ENCODE measurements at places on chromosomes 12 and 14. TPM values are rescaled to one million over a fixed set of nuclear protein-coding genes. Genes with fewer than 3 reads are reported as not detected.
A peak's percentile ranks its signal among the peaks of the same experiment; 100 is the strongest.

The TPPP2 gene
- not detected for total RNA-seq

DNA sequence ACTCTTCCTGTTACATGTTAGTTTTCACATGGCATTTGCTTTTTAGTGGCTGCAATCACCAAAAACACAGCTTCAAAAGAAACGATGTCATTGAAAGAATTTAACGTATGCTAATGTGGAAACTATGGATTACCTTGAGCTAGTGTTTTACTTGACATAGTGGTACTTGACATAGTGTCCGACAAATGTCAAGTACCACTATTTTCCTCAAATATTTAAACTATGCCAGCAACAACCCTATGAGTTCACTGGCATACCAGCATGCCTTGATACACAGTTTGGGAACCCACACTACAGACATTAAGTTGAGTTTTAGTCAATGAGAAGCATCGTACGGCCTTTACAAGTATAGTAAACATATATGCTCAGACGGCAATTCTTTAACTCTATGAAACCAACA is 560.3 kb downstream of the GALC start:
- no peak for DNase-seq

DNA sequence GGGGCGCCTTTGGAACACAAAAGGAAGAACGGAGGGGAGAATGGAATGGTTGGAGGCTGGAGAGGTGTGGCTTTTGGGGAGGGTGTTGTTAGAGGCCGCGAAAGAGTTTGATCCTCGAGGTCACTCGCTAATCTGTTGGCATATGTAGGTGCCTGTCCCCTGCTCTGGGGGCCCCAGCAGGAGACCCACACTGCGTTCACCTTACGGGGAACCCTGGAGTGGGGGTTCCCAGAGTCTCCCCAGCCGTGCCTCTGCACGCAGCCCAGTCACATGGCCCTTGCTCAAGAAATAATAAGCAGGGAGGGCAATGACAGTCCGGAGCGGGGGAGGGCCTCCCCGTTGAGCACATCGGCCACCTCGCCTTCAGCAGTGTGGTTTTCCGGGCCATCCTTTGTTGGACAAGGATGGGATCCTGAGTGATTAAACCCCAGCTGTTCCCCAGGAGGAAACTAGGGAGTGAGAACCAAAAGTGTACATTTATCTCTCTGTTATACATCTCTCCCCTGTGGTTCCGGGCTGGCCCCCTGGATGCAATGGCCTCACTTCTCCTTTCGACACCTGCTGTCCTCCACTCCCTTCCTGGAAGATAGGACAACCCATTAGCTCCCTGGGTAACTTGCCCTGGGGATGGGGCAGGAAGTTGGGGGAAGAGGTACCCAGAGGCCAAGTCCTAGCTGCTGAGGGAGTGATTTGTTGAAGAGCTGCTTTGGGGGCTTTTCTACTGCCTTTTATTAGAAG is 1.3 kb downstream of the PLEKHG3 start:
- no peak for DNase-seq

GRCh38 chr12:89257340-89257739 is 95.0 kb downstream of the DUSP6 start:
- DNase-seq = no peak

DNA sequence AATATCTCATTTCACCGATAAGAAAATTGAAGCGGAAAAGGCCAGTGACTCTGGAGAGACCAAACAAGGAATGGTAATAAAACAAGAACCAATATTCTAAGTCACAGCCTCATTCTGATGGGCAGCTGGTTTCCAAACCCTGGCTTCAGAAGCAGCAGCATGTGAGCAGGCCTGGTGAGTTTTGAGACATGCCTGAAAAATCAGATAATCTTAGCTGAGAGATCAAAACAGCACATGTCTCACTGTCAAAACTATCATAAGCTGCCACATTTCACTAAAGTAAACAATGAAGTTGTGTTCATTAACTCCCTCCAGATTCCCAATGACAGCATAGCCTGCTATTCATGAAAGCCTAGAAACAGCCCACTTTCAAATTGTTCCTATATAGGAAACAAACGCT is 36.5 kb downstream of the CIT start:
- no peak for DNase-seq

GRCh38 chr14:102840771-102841528 is 63.7 kb downstream of the TRAF3 start:
- no peak for DNase-seq

DNA sequence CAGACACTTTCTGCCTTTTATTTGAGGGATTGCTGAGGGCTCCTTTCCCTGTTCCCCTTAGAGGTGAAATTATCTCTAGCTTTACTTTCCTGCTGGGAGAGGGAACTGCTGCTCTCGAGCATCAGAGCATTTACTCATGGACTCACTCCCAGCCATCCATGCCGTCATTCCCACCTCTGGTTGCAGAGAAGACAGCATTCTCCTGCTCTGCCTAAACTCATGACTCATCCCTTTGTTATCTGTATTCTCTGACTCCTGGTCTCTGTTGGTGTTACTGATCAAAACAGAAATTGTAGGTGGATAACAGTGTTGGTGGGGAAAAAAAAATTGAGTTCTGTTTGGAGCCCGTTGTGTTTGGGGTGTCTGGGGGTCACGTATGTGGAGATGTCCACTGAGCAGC is 159.3 kb downstream of the TTC8 start:
- DNase-seq = no peak

GRCh38 chr12:72081777-72082176 is 143.1 kb downstream of the TPH2 start:
- peak; percentile 51 for DNase-seq

DNA sequence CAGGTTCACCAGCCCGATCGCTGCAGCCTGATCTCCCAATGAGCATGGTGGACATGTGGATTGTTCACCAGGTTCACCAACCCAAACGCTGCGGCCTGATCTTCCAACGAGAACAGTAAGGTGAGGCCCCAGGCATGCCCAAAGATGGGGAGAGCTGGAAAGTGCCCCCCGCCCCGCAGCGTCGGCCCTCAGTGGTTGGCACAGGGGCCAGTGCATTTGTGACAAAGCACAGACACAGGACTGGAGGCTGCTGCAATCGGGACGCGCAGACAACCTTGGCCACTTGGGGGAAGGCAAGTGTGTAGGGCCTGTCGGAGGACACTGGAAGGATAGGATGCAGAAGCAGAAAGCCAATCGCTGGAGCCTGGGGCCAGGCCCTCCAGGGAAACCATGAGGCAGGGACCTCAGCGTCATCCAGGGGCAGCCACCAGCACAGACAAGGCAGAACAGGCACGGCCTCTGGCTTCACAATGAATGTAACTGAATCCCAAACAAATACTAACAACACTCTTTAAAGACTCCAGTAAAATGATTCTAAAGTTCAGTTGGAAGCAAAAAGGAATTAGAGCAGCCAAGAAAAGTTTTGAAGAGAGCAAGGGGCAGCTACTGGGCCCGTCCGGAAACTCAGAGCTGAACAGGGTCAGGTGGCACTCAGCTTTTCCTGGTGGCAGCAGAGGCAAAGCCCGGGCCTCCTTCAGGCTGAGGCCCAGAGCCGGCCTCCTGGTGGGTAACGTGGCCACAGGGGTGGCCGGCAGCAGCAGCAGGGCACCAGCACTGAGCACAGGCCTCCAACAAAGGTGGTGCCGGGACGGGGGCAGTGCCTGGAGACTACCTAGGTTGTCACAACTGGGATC is 13.3 kb downstream of the BRF1 start:
- no peak for DNase-seq

DNA sequence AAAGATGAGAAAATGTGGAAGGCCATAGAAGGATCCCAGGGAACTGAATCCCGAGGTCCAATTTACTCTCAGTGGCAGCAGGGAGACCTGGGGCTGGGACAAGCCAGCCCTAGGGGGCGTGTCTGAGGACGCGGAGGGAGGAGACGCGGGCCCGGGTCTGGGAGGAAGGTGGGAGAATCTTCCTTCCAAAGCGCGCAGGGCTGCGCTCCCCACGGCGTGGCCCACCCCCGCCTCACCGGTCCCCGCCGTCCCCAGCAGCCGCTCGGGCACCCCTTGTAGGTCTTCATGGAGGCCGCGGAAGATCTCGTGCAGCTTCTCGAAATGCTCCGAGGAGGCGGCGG is 323 bp downstream of the VTI1B start:
- DNase-seq = peak; percentile 81

DNA sequence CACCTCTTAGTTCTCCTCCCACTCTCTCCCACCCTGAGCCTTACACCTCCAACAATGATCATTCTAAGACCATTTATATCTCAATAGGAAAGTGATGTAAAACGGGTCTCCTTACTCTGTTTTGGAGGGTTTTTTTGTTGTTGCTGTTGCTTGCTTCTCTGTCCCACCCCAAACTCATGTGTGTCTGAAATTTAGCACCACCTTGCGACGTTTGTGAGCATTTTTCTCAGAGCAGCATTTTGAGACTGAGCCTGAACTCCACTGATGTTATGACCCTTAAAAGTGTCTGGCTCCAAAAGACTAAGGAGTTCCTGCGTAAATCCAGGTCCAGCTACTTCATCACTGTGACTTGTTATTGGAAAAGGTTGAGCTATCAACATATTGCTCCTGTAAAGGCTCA is 155.0 kb downstream of the DAD1 start:
- DNase-seq = no peak

- peak; percentile 28 for DNase-seq
These were observed 313.3 kb downstream of the TMEM121 start for GRCh38 chr14:105839425-105840265.

GRCh38 chr12:8036346-8036745 is 3.8 kb downstream of the FOXJ2 start:
- no peak for DNase-seq

GRCh38 chr14:106547735-106548434 is 1021.5 kb downstream of the TMEM121 start:
- DNase-seq = no peak

GRCh38 chr14:95117937-95118721 is 39.2 kb downstream of the DICER1 start:
- DNase-seq = no peak

Measured in left lung (tissue), 14 donors.